Parietal lobe (tissue), 2 donors: ENCODE measurements at places on chromosomes 4 and X. TPM values are rescaled to one million over a fixed set of nuclear protein-coding genes. Genes with fewer than 3 reads are reported as not detected.

Gene NSG1
- 220 TPM for total RNA-seq

Gene PKD2
- total RNA-seq, result 67.3 TPM

Gene P2RY8
- not detected for total RNA-seq

Gene FREM3
- total RNA-seq, result not detected

Gene GAGE12J
- not detected for total RNA-seq
